ENCODE measurements at places on chromosomes 12 and 14.

DNA sequence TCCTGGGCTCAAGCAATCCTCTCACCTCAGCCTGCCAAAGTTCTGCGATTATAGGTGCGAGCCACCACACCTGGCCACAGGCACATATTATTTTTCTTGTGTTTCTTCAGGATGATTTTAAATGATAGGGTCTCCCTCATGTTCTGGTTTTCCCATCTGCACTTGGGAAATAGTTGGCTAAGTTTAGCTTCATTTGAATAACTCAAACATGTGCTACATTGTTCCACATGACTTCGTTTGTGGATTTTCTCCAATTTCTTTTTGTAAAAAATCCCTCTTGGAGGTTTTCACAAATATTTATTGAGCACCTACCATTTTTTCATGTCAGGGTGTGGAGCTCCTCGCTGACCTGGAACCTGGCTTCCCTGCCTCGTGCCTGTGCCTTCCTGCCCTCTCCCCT, 55.2 kb upstream of the GNPNAT1 start:
- DNase-seq = no peak

- no peak for DNase-seq
Observed at GRCh38 chr12:51012570-51013236, 13.5 kb downstream of the SLC11A2 start.

DNA sequence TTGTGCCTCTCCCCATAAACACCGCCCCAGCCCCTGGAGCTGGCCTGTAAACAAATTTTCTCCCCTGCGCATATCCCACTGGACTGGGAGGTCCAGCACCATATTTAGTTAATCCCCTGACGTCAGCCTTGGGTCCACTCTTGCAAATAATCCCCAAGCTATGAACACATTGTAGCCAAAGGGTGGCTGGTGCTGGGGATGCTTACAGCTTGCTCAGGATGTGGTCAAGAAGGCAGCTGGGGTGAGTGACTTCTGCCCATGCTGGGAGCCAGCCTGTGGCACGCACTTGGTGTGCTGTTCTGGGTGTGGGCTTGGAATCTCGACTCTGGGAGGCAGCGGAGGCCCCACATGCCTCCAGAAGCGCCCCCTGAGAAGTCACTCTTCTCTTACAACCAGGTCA, 32.1 kb downstream of the CMKLR1 start:
- DNase-seq = no peak

- no peak for DNase-seq
Observed at GRCh38 chr14:51544471-51544870, 107.2 kb upstream of the FRMD6 start.

DNA sequence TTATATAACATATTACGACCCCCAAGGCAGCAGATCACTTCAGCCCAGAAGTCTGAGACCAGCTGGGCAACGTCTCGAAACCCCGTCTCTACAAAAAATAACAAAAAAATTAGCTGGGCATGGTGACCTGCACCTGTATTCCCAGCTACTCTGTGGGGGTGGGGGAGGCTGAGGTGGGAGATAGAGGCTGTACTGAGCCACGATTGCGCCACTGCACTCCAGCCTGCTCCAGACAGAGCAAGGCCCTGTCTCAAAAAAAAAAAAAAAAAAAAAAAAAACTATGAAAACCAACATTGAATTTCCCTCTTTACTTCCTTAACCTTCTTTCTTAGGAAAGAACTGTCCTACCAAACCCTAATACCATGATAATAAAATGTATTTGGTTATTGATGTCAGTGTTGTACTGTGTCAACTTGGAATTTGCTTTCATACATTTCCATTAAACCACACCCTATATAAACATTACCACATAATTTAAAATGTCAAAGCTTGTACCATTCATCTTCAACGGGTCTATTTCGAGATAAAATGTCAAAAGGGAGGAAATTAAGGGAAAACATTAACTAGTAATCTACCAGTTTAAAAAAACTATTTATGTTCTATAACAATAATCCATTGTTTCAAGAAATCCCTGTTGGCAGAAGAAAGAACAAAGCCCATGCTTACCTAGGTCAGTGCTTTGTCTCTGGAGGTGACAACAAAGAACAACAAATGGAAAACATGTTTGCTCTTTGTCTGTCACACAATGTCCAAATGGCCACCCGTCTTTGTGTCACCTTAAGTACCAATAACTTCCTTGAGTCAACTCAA, 17.4 kb downstream of the GALNT4 start:
- no peak for DNase-seq

DNA sequence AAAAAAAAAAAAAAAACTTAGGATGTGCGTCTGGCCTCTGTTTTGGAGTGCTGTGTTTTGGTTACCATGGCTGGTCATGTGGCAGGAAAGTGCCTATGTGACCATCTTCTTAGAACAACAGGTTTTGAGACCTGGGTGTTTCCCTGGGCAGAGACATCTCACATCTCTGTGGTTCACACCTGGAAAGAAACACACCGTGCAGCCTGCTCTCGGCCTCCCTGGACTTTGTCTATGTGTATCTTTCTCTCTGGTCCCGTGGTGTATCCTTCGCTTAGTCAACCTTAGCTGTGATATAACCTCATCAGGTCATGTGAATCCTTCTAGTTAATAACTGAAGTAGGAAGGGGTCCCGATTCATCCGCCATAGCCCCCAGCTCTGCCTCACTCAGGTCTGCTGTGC, 22.6 kb downstream of the ACADS start:
- no peak for DNase-seq

DNA sequence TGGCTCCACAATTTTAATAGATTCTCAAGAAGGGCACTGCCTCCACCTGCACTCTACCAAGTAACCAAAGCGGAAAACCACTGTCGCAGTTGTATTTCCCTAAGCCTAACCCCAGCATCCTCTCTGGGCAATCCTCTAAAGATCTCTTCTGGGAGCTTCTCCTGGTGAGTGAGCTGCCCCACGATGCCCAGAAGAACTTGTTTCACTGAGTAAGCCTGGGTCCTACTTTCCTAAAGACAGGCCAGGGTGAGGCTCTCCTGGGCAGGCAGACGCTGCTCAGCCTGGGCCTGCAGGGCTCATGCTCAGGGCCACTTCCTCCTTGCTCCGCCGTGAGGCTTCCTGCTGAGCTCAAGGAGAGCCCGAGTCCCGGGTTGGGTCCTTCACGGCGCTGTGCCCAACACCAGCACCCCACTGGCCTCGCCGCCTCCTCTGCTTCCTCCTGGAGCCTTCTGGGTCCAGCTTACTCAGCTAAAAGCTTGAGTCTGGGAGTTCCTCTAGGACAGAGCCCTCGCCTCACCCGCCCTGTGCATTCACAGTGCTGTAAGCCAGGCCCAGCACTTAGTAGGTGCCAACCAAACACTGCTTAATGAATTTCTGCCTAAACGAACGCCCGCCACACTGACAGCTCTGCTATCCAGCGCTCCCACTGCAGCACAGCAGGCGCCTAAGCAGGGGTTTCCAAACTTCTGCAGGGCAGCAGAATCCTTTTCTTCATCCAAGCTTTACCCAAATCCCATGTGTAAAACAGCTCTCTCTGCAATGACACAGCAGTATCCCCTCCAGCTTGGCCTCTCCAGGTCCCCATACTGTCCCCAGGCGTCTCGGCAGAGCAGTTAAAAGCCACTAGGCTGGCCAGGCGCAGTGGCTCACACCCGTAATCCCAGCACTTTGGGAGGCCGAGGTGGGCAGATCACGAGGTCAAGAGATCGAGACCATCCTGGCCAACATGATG, 5.7 kb downstream of the RAB35 start:
- DNase-seq = no peak

GRCh38 chr12:97140355-97140754, 233.3 kb downstream of the NEDD1 start:
- DNase-seq = no peak

DNA sequence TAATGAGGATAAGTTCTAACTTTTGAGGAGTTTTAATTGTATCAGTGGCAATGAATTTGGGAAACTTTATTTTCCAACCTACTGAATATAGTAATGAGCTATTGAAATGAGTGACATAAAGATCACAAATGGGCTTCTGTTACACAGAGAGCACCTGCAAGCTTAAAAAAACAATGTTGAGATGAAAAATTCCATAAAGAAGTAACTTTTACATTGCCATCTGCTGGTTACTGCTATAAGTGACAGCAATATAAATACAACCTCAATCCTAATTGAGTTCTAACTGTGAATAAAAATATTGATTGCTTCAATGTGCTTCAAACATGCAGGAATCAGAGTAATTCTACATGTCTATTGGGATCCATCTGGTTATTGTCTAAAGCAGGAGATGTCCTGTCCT, 14.2 kb downstream of the WIF1 start:
- no peak for DNase-seq

DNA sequence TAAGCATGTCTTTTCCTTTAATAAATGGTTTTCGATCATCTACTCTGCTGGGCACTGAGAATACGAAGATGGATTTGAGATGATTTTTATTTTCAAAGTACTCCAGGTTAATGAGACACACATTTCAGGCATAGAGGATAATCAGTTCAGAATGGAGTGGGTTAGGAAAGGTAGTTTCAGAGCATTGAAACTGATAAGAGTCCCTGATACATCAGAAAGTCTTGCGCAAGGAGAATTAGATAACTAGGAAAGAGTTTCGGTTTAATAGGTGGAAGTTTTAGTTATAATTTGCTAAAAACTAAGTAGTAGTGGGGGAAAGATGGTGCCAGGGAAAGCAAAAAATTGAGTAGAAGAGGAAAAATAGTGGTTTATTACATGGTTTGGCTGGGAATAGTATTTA, 50.1 kb downstream of the ZDHHC17 start:
- DNase-seq = no peak

DNA sequence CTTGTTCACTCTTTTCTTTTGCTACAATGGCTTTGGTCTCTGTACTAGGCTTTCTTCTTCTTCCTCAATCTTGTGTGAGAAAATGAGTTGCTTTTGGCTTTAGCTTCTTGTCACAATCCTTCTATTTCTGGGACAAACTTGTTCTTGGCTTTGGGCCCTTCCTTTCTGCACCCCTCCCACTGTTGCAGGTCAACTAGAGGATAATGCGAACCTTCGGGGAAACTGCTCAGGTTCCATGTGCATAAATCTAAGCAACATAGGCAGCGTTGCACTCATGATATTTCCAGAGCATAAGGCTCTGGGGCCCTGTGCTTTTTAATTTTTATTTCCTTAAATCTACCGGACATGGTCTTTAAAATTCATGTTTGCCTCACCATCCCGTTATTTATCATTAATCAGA, 89.8 kb upstream of the LRIG3 start:
- no peak for DNase-seq

- DNase-seq = no peak
Observed at GRCh38 chr12:77364400-77364799, 299.0 kb upstream of the E2F7 start.

- DNase-seq = no peak
Observed at GRCh38 chr12:92899386-92900001, 29.6 kb downstream of the EEA1 start.

- no peak for DNase-seq
Observed at GRCh38 chr14:68229423-68230100, 410.0 kb downstream of the RAD51B start.

- no peak for DNase-seq
Observed at GRCh38 chr14:23941669-23942068, 11.9 kb upstream of the DHRS4 start.

GRCh38 chr12:89098441-89099112, 253.7 kb downstream of the DUSP6 start:
- DNase-seq = no peak

Data from neuronal stem cell (in vitro differentiated cells).